ENCODE measurements at places on chromosomes 13 and 19.

- no peak for DNase-seq
Measured at GRCh38 chr13:47455626-47456025, 545.4 kb downstream of the SUCLA2 start.

- DNase-seq: no peak
Measured at GRCh38 chr13:41458187-41458760, 924 bp downstream of the RGCC start.

DNA sequence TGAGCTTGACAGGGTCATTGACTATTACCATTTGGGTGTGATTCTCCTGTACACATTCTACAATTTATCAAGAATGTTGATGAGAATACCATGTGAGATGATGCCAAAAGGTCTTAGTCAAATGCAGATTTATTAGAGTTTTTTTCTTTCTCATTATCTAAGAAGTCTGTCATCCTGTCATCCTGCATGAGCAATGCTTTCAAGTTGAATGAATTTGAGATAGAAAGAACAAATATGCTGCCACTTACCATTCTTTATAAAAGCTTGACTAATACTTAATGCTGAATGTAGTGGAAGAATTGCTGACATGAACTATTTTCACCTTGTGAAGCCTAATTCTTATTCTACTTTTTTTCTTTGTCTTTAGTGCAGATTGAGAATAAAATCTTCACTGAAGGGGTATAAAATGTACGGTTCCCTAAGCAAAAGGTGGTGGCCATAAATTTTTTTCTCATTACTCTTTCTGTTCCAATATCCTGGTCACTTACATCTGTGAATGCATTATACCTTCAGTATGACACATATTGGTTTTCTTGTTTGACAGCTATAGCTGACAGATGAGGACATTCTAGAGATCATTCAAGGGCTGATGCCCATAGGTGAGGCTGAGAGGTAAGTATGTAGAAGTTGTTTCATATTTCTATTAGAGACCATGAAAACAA lies 1434.7 kb downstream of the SLITRK1 start:
- no peak for DNase-seq

DNA sequence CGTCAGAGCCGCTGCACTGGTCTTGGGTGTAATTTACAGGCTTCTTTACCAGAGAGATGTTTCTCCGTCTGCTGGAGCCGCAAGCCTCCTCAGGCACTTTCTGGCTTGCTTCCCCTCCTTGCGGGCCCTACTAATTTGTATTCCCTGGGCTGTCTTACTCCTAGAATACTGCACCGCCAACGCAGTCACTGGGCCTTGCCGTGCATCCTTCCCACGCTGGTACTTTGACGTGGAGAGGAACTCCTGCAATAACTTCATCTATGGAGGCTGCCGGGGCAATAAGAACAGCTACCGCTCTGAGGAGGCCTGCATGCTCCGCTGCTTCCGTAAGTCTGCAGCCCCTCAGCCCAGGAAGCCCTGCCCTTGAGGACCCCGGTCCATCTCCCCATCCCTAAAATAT lies 14.1 kb upstream of the C19orf33 start:
- no peak for DNase-seq

DNA sequence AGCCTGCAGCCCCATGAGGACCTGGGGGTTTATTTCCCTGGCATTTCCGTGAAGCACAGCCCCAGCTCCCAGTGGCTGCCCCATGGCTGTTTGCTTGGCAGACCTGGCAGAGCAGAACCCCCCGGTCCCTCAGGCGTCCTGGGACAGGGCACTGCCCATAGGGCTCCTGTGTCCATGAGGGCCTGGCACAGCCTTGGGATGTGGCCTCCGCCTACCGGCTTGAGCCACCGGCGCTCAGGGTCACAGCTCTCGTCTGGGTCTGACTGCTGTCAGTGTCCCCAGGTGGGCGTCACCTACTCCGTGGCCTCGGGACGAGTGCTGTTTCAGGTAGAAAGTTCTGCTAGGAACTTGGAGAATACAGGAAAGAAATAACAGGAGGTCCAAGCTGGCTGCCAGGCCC lies 52.8 kb downstream of the MYO9B start:
- no peak for DNase-seq

- DNase-seq: peak; percentile 14
Measured at GRCh38 chr19:21474671-21475181, 30.7 kb upstream of the ZNF429 start.

DNA sequence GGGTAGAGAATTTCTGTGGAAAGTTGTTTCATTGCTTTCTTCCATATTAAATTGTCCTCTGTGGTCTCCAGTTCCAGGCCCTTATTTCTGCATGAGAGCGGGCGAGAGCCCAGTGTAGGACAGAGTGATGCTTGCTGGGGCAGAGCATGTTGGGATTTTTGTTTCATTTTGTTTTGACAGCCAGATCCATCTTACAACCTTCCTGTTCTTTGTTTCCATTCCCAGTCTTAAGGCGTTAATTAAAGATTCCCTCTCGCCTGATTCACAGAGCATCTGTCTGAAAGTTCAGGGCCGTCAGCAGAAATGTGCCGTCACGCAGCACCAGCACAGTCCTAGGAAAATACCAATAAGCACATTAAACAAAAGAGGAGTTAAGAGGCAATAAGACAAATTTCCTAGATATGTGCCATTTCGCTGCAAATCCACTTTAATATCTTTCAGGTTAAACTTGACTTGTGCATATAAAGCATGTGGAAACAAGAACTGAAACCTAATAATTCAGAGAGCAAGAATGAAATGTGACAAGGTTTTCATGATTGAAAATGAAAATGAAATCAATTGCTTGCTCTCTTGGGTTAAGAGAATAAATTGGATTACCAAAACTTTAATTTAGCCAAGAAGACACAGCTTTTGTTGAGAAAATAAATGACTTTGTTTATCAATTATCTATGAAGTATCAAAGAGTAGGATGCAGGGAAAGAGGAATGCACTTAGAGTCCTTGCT lies 210.7 kb upstream of the SLC10A2 start:
- DNase-seq: no peak

DNA sequence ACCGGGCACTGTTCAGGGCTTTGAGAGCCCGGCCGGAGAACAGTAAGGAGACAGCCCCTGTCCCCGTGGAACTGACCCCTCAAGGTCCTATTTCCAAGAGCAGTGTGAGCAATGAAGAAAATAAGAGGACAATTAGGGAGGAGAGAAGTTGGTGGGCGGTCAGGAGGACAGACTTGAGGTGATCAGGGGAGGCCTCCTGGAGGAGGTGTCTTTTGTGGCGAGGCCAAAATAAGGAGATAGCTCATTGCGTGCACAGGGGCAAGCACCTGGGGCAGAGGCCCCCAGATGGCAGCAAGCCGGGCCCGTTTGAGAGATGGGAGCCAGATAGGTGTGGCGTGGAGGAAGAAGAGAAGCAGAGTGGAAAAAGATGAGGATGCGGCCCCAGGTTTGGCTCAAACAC lies 2.8 kb upstream of the LRRC4B start:
- no peak for DNase-seq

GRCh38 chr13:74661851-74662250 lies 527.6 kb upstream of the KLF12 start:
- peak; percentile 9 for DNase-seq

DNA sequence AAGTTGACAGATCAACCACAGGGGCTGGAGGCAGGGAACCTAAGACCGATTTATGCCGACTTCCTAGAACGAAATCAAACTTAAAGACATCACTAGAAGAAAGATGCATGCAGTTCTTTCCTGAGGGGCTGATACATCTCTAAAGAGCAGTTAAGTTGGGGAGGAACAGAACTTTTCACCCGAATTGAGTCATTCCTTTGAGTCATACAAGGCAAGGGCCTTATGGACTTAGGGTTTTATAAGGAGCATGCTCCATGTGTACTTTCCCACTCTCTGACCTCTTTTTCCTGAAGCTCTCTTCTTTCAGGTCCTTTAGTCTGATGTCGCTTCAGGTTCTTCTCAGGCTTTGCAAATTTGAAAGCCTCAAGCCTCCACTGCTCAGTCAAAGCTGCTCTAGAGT lies 7.9 kb upstream of the FBXL3 start:
- DNase-seq: no peak

- no peak for DNase-seq
Measured at GRCh38 chr19:46610851-46611770, 10.0 kb downstream of the CALM3 start.

- DNase-seq: no peak
Measured at GRCh38 chr19:1560286-1560882, 7.7 kb downstream of the MEX3D start.

DNA sequence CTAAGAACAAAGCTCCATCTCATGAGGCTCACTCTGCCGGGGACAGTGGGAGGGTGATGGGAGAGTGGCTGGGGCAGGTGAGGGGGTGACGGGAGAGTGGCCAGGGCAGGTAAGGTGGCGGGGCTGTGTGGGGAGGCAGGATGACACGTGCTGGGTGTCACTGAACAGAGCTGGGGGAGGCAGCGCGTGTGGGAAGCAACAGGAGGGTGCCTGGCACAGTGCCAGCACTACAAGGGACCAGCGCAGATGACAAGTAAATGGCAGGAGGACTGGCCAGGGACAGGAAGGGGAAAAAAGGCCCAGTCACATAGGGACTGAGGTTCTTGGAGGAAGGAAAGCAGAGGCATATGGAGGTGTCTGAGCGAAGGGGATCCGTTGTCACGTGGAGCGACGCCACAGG lies 129.9 kb downstream of the RNF17 start:
- no peak for DNase-seq

DNA sequence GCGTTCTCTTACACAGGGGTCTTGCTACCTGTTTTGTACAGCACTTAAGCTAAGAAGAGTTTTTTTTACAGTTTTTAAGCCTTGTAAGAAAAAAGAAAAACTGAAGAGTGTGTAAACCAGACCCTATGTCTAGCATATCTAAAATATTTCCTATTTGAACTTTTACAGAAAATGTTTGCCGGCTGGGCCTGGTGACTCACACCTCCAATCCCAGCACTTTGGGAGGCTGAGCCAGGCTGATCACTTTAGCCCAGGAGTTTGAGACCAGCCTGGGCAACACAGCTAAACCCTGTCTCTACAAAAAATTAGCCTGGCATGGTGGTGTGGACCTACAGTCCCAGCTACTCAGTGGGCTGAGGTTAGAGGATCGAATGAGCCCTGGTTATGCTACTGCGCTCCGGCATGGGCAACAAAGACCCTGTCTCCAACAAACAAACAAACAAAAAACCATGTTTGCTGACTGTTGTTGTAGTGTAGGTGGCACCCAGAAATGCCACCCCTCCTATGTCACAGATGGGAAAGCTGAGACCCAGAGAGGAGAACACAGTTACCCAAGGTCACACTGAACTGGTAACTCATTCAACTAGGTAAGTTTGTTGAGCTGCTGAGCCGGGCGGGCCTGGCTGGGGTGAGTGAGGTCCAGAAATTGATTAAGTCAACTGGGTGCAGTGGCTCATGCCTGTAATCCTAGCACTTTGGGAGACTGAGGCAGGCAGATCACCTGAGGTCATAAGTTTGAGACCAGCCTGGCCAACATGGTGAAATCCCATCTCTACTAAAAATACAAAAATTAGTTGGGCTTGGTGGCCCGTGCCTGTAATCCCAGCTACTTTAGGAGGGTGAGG lies 1.9 kb upstream of the VASP start:
- DNase-seq: peak; percentile 54

DNA sequence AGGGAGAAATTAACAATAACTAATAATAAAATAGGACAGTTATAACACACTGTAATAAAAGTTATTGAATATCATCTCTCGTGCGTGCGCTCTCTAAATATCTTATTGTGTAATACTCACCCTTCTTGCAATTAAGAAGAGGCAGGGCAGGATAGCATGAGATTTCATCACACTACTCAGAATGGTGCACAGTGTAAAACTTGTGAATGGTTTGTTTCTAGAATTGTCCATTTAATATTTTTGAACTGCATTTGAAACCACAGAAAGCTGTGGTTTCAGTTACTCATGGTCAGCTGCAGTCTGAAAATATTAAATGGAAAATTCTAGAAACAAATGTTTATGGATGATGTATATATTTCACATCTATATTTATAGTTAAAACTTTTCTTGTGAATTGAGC lies 161.1 kb downstream of the DCT start:
- no peak for DNase-seq

- DNase-seq: no peak
Measured at GRCh38 chr13:99861771-99862170, 109.8 kb downstream of the ZIC5 start.

- no peak for DNase-seq
Measured at GRCh38 chr13:46178143-46178542, 3.8 kb downstream of the LCP1 start.

DNA sequence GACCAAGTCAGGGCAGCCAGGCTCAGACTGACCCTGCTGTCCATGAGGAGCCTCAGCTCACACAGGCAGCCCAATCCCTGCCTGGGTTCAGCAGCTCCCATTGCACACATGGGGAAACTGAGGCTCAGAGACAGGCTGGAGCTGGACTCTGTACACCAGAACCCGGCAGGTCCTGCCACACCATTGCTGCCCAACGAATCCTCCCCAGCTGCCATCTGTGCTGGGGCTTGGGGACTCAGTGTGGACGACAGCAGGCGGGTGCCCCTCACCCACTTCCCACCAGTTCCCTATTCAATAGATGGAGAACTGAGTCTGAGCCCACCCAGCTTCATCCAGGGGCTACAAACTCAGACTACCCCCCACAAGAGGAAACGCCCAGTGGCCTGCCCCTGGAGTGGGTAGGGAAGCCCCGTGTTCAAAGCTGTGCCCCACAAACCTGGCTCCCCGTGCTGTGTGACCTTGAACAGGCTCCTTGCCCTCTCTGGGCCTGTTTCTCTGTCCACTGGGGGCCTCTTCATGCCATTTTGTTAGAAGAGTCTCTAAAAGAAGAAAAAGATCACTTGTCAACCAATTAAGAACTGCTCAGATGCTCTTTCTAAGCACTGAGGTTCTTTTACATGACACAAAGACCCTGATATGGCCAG lies 50.8 kb downstream of the AP1M1 start:
- DNase-seq: no peak

DNA sequence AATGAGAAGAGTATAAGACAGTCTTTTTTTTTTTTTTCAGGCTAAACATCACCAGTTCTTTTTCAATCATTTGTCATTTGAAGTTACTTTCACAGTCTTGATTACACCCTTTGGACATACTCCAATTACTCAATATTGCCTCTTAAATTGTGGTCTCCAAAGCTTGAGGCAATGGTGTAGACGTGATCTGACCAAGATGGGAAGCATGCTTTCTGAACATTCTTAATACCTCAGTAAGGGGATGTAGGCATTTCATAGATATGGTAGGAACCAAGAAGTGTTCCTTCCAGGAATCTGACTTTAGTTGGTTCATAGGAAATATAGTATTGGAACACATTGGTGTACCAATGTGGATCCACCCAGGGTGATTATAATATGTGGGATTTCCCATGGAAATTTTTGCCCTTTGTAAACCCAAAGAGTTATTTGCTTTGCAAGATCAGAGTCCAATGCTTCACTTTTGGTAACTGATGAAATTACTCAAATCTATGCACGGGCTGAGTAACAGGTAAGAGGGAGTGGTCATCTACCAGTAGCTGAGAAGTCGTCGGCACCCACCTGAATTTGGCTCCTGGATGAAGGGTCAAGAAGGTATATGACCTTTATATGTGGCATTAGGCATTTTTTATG lies 62.2 kb downstream of the ERCC5 start:
- DNase-seq: no peak

GRCh38 chr13:109481040-109481439 lies 305.3 kb downstream of the IRS2 start:
- no peak for DNase-seq

Data from MG63 (cell line).